ENCODE measurements at places on chromosomes 5 and 9. TPM values are rescaled to one million over a fixed set of nuclear protein-coding genes. Genes with fewer than 3 reads are reported as not detected.

GRCh38 chr5:102153003-102153759 lies 142.9 kb downstream of the SLCO4C1 start:
- no peaks in the 10 kb centered on the region for H3K36me3 ChIP-seq
- DNase-seq, result no peak
- H3K27me3 ChIP-seq, result no peaks in the 10 kb centered on the region
- no peak overlapping the region for H3K4me3 ChIP-seq
- no peaks in the 10 kb centered on the region for H3K4me1 ChIP-seq
- H3K27ac ChIP-seq, result no peak overlapping the region

- no peak overlapping the region for H3K4me3 ChIP-seq
- DNase-seq, result no peak
- no peak overlapping the region for H3K27ac ChIP-seq
- no peaks in the 10 kb centered on the region for H3K27me3 ChIP-seq
- no peaks in the 10 kb centered on the region for H3K4me1 ChIP-seq
- H3K36me3 ChIP-seq, result peaks cover 14% of the 10 kb centered on the region
Observed at GRCh38 chr5:37723162-37723961, 116.5 kb downstream of the GDNF start.

DNA sequence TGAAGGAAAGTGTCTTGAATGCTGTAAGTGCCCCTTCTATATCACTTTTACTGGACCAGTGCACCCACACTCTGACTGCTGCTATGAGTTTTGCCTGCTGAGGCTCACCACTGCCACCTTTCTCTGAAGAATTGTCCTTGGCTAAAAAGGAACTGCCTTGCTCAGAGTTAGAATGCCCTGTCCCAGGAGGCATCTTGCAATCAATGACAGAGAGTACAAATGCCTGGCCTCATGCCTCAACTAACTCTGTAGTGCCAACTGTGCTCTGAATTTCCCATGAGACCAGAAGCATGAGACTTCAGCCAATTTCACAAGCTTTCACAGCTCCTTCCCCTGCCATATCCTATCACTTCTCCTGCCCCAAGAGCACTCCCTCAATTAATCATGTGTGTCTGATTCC lies 569.7 kb downstream of the ZNF608 start:
- H3K36me3 ChIP-seq, result no peaks in the 10 kb centered on the region
- no peak overlapping the region for H3K4me3 ChIP-seq
- peaks cover 5% of the 10 kb centered on the region for H3K4me1 ChIP-seq

HAPLN1 gene
- not detected for total RNA-seq

SOWAHA gene
- total RNA-seq, result 9.3 TPM

IL3 gene
- not detected for total RNA-seq

Data from thyroid gland (tissue), 4 donors.